ENCODE measurements at places on chromosomes 16 and 17.

DNA sequence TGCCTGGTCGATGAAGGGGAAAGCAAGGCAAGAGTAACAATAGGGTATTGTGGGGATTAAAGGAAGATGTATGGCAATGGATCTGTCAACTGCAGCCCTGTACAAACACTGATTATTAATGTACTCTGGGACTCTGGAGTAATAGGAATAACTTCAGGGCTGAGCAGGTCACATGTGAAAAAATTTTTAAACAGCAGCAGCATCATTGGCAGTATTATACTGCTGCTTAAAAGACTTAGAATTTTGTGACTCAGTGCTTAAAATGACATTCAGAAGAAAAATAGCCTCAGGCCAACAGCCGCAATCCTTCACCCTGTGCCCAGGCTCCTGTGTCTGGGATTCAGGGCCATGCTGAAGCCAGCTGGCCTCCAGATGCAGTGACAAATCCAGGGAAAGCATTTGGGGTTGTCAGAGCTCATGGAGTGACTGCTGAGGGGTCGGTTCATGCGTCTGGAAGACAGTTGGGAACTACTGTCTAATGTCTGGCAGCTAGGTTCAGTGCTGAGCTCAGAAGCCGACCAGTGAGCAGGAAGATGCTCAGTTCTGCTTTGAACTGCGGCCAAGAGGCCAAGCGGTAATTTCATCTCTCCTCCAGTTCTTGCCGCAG, 22.2 kb downstream of the TEX2 start:
- DNase-seq, result peak; percentile 72

DNA sequence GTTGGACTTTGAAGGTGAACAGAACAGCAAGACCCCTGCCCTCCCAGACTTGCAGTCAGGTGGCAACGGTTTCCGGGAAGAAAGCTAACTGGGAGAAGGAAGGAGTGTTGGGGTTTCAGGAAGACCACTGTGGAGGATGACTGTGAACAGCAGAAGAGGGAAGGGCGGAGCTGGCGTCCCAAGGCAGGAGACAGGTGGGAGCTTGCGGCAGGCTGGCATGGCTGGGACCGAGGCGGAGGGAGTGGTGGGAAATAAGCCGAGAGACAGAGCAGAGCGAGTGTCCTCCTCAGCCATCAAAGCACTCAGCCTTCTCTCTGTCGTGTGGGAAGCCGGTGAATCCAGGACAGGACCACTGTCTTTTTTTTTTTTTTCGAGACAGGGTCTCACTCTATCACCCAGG, 108.5 kb upstream of the CACNG5 start:
- DNase-seq, result no peak

DNA sequence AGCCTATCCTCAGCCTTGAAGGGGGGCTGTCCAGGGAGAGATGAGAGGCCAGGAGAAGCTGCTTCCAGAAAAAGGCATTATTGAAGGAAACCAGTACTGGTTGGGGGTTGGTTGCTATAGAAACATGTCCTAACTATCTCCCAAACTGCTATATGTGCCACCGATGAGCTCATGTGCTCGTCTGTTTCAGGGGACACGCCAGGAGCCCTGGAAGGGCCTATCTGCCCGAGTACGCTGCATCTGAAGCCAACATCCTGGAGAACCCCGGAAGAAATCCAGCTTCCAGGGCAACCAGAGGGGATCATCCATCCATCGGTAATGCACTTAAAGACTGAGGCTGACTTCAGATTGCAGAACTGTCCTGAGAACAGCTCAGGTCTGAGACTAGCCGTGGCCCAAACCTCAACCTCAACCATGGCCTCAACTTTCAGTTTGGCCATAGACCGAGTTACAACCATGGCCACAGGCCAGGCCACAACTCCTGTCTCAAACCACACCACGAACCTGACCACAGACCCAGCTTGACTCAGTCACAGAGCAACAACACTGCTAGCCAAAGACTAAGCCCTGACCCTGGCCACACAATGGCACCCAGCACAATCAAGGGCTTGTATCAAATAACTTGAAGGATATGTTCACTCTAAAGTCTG, 10.2 kb downstream of the PITPNM3 start:
- no peak for DNase-seq

GRCh38 chr17:72460711-72461110, 339.9 kb downstream of the SOX9 start:
- no peak for DNase-seq

- DNase-seq, result no peak
These were observed 166.4 kb downstream of the SALL1 start for GRCh38 chr16:50984688-50985087.

- no peak for DNase-seq
These were observed 31.3 kb downstream of the METRNL start for GRCh38 chr17:83110735-83111134.

DNA sequence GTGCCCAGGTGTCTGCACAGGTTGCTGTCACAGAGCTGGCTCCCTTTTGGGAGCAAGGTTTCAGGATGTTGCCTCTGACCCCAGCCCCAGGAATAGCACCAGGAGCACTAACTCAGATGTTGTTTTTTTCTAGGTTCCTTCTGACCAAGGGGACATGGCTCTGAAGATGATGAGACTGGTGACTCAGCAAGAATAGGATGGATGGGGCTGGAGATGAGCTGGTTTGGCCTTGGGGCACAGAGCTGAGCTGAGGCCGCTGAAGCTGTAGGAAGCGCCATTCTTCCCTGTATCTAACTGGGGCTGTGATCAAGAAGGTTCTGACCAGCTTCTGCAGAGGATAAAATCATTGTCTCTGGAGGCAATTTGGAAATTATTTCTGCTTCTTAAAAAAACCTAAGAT, 28.1 kb downstream of the SCPEP1 start:
- DNase-seq, result no peak

GRCh38 chr17:61253937-61254574, 145.6 kb upstream of the TBX2 start:
- no peak for DNase-seq

DNA sequence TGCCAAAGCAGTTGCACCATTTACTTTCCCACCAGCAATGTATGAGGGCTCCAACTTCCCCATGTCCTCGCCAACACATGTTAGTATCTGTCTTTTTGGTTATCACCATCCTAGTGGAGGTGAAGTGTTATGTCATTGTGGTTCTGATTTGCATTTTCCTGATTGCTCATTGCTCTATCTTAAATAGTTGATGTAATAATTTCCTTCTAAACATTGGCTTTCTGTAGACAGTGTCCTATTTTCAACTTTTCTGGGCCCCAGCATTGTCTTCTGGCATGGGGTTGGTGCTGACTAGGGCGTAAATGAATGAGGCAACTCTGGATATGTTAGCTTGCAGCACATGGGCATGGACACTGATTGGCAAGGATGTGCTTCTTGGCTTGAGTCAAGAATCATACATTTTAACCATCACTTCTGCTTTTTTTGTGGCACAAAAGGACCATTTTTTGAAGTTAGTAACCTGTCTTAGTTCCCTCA, 25.1 kb downstream of the PLCG2 start:
- no peak for DNase-seq

- peak; percentile 90 for DNase-seq
These were observed 10.7 kb downstream of the COL1A1 start for GRCh38 chr17:50190603-50191358.

GRCh38 chr17:1829216-1829591, 498 bp downstream of the SMYD4 start:
- no peak for DNase-seq

DNA sequence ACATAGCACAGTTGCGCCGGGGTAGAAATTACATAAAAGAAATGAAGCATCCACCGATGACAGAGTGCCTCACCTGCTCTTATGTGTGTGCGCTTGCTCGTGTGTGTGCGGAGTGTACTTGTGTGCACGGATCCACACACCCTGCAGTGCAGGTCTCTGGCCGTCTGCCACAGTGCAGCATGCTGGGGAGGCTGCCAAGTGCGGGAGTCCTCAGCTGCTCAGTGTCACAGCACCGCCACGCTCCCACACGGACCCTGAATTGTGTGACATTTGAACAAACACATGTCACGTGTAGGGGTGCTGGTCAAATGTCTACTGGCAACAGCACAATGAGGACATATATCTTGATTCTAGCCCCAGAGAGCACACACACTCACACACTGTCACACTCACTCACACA, 243.0 kb upstream of the MYOCD start:
- DNase-seq, result no peak

DNA sequence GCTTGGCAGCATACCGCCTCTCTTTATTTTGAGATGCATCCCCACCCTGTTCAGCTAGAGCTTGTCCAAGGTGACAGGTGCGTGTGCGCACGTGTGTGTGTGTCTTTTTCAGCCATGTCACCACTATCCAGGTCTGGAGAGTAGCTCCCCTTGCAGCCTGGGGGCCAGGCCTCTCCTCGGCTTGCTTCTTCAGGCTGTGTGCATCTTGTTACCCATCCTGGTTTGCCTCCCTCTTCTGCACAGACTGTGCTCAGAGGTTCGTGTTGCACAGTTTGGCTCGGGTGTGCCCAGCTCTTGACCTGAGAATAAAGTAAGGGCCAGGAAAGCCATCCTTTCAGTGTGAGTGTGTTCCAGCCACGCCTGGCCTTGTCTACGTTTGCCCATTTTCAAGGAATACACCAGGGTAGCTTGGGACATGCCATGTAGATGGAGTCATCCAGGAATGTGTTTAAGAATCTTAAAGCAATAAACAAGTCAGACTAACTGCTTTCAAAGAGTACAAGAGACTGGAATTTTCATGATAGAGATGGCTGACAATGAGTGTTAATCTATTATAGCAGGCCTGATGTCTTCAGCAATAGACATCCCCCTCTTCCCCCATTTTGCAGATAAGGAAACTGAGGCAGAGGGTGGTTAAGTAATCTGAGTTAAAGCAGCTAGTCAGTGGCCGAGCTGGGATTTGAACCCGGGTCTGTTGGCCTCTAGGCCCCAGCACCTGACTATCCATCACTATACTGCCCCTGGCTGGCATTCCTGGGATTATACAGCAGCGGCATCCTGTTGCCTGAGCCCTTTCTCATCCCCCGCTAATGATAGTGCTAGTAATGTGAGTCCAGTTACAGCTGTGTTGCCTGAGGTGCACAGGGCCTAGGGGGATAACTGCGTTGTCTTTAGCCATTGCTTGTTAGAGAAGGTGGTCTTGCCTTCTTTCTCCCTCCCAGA, 77.9 kb downstream of the KSR1 start:
- no peak for DNase-seq

GRCh38 chr16:85048921-85049562, 21.4 kb downstream of the KIAA0513 start:
- no peak for DNase-seq

- no peak for DNase-seq
These were observed 24.8 kb downstream of the KPNA2 start for GRCh38 chr17:68060336-68060735.

GRCh38 chr17:50268026-50268425, 6.2 kb upstream of the TMEM92 start:
- DNase-seq, result no peak
